ENCODE measurements at places on chromosomes 1 and 21.

DNA sequence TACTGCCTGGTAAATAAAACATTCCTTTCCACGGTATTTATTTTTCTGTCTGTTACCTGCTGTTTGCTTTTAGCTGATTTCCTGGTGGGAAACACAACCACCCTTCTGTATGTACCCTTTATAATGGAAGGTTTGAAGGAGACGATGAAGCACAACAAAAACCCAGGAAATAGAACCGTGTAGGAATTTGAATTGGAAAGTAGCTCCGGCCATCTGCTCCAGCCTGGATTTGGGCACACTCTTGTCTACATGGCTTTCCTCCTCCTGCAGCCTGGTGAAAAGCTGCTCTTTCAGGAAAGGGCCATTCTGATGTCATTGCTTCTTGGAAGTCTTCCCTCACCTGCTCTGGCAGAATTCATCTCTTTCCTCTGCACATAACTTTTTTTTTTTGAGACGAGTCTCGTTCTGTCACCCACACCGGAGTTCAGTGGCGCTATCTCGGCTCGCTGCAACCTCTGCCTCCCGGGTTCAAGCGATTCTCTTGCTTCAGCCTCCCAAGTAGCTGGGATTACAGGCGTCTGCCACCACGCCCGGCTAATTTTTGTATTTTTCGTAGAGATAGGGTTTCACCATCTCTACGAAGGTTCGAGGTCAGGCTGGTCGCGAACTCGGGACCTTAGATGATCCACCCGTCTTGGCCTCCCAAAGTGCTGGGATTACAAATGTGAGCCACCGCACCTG is 2.7 kb downstream of the AK4 start:
- no peak for DNase-seq

DNA sequence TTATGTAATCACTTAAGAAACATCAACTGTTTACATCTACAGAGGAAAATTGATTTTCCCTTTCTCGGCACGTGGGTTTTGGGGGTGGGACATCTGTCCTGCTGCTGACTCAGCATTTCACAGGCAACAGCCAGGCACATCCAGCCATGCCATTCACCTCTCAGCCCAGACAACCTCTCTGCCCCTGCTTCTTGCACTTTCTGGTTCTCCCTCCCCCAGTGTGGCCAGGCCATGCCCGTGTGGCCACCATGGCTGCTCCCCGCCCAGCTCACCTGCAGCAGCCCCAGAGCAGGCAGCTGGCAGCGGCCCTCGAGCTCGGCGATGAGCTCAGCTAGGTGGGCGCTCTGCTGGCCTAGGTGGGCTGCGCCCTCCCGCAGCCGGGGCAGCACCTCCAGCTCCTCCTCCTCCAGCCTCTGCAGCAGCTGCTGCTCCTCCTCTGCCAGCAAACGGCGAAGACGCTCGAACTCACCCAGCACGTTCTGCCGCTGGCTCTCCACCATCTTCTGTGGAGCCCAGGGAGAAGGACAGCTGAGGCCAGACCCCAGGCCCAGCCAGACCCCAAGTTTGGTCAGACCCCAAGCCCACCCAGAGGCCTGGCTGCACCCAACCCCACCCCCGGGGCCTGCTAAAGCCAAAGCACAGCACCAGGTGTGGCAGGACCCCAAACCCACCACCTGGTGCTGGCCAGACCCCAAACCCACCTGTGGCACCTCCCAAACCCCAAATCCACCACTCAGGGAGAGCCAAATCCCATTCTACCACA is 5.8 kb downstream of the TRIM11 start:
- no peak for DNase-seq

GRCh38 chr1:40391688-40392145 is 18.2 kb downstream of the SMAP2 start:
- no peak for DNase-seq

GRCh38 chr1:222995236-222995580 is 147.8 kb downstream of the TLR5 start:
- peak; percentile 40 for DNase-seq

DNA sequence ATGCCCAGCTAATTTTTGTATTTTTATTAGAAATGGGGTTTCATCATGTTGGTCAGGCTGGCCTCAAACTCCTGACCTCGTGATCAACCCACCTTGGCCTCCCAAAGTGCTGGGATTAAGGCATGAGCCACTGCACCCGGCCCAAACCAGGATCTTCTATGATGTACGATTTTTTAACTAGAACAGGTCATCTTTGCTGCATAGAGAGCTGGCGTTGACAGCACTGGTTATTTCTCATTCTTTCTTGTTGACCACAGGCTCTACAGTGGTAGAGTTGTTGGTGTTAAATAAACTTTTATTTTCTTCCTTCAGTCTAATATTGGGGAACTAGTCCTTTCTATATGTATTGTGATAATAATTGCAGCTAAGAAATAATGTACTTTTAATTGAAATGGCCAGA is 3.8 kb upstream of the MAB21L3 start:
- no peak for DNase-seq

- no peak for DNase-seq
These were observed 801.7 kb upstream of the BRINP3 start for GRCh38 chr1:191279266-191279800.

DNA sequence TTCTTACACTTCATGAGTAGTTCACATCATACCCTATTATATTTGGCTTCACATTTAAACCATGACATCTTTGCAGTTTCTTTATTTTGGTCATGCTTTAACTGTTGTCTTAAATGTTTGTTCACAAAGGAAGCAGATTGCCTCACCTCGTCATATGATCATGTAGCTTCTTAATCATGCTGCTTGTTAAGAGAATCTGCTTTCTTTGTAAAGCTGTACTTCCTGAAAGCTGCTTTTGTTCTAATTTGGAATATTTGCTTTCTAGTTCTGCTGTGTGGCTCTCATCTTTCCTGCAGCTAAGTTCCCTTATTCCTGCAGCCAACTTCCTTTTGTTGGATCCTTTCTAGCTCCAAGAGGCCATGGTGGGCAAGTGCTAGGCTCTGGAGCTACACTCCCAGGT is 62.9 kb upstream of the SIM2 start:
- no peak for DNase-seq

DNA sequence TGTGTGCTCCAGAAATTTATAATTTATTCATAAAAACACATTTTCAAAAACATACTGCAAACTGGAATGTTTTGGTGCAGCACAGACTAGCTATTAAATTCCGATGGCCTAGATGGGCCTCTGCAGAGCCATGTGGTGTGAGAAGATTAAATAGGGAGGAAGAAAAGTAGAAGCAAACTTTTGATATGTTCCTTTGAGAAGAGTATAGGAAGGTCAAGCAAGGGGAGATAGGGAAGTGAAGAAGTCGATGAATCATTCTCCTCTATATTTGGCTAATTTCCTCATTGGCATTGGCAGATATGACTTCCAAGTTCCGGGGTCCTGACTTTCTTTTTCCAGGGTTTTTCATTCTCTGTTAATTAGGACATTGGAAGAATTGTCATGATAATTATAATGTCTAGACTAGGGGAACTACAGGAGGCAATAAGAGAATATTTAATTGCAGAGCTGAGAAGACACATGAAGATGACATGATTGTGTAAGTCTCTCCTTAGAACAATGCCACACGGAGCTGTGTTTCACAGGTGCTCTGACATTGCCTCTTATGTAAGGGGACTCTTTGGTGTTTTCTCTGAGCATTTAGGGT is 19.3 kb upstream of the ZNF326 start:
- DNase-seq = no peak

GRCh38 chr1:91349524-91349923 is 55.1 kb downstream of the HFM1 start:
- DNase-seq = peak; percentile 0

DNA sequence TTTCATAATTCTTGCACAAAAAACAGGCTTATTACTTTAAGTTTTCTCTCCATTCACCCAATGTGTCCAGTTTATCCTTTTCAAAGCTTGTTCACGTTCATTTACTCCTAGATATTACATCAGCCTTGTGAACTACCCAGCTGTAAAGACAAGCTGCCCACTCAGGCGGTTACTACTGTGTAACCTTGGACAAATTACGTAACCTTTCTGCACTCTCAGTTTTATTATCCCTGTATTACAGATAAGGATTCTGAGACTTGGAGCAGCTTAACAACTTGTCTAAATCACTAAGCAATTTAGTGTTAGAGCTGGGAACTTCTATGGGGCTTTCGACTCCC is 20.5 kb upstream of the LPAR3 start:
- no peak for DNase-seq

DNA sequence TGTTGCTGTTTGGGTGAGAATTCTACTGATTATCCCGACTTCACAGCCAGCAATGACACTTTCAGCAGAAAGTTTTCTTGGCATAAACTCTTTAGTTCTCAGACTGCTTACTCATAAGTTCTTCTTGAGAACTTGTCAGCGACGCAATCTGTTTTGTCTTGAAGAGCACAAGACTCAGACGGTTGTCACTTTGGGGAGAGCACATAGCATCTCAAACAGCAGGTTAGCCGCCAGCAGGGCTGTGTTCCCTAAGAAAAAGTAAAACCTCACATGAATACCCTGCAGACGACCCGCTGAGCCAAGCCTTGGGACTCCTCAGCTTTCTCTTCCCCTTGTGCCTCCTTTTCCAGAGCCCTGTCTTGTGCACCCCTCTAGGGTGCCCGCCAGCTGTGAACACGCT is 11.4 kb downstream of the AGMAT start:
- no peak for DNase-seq

DNA sequence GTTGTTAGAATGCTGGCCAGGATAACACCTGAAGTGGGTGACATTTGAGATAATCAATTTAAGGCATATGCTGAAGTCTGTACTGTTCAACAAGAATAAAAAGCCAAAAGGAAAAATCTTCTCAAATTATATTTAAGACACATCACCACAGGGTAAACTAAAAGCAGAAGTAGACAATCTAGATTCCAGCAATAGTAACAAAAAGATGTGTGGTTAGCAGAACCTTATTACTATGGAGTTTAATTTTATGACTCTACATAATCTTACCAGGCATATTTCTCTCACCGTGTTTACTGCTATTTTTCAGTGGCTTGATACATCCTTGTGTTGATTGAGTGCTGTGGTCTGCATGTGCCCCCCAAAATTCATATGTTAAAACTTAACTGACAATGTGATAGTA is 300.4 kb upstream of the ZP4 start:
- no peak for DNase-seq

GRCh38 chr1:31701091-31701736 is 2.6 kb downstream of the COL16A1 start:
- DNase-seq = peak; percentile 50

DNA sequence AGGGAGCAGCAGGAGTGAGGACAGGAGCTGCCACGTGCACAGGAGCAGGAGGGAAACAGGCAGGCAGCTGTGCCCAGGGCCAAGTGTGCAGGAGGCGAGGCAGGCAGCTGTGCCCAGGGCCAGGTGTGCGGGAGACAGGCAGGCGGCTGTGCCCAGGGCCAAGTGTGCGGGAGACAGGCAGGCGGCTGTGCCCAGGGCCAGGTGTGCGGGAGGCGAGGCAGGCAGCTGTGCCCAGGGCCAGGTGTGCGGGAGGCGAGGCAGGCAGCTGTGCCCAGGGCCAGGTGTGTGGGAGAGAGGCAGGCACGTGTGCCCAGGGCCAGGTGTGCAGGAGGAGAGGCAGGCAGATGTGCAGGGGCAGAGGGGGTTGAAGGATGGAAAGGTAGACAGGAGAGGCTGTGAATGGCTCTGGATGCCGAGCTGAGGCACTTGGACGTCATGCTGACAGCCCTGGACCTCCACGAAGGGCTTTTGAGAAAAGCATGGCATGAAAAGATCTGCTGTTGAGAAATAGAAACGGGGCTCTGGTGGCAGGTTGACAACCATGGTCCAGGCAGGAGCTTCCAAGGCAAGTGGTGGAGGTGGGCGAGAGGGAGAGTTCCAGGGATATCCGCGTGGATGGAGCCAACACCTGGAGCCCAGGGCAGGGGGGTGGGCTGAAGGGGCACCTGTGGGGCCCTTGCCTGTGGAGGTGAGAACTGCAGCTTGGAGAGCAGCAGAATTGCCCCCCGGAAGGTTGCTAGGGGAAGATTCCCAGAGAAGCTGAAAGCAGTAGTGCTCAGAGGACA is 19.1 kb upstream of the NPHP4 start:
- no peak for DNase-seq

DNA sequence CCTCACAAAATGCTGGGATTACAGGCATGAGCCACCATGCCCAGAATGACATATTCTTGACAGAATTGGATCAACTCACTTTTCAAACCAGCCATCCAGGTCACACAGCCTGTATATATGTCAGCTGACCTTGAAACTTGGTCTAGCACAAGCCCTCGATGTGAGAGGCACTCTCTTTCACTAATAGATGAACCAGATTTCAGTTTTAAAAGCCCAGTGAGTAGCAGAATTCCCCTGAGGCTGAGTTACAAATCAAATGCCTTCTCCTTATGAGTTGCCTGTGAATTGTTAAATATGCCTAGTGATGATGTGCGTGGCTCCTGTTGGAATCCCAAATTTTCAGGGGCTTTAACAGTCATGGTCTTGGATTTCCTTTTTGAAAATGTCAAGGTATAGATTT is 88.7 kb downstream of the CD247 start:
- DNase-seq = no peak

- no peak for DNase-seq
These were observed 227.3 kb downstream of the BRINP3 start for GRCh38 chr1:190250368-190250767.

DNA sequence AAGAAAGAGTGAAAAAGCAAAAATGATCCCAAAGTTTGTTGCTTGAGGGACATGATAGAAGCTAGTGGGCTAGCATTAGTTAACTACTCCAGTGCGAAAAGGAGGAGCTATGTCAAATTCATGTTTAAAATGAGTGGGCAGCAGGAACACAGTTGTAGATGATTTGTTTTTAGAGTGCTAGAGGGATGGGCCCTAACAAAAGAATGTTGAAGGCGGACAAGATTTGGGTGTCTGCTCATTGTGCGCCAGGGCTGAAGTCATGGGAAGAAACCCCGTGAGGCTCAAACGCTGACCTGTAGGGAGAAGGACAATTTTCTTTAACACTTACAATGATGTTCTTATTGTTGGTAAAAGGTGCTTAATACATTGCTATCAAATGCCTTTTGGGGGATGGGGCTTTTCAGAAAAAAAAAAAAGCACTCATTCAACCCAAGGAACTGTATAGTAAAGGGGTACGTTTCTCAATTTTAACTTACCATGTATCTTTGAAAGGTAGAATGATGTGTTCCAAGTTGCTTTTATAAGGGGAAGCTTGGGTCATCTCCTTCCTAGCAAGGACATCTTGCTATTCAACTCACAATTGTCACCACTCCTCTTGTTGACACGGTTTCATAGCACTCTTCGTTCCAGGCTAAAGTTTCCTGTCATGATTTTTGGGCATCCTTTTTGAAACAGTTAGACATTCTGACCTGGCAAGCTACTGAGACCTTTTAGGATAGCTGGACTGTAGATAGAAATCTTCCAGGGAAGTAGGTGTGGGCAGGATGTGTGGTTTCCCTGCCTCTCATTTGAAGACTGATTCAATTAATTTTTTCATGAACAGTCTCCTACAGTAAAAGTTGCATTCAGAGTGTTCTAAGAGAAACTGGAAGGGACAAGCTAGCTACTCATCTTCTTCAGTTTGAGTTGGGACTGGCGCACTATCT is 53.0 kb upstream of the CNN3 start:
- no peak for DNase-seq

- DNase-seq = no peak
These were observed 960 bp downstream of the MX2 start for GRCh38 chr21:41362605-41363369.

DNA sequence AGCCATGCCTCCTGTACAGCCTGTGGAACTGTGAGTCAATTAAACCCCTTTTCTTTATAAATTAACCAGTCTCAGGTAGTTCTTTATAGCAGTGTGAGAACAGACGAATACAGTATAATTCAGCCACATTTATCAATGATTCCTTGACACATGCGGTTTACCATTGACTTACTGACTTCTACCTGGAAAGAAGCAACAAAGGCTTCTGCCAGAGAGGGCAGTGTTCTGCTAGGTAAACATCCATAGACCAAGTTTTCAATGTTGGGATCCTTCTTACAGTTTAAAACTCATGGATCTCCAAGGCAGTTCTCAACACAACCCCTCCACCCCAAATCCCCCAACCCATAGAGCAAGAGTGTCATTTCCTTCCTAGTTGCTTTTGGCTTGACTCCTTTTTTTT is 150.6 kb downstream of the ZNF648 start:
- peak; percentile 2 for DNase-seq

All from Caco-2 (cell line).